ENCODE measurements at places on chromosomes 2 and 18.

- no peak for DNase-seq
Observed at GRCh38 chr2:56753182-56753581, 569.4 kb downstream of the CCDC85A start.

GRCh38 chr2:62473246-62473827, 32.7 kb downstream of the TMEM17 start:
- no peak for DNase-seq

- DNase-seq: no peak
Observed at GRCh38 chr2:122166820-122167219, 411.4 kb downstream of the TSN start.

DNA sequence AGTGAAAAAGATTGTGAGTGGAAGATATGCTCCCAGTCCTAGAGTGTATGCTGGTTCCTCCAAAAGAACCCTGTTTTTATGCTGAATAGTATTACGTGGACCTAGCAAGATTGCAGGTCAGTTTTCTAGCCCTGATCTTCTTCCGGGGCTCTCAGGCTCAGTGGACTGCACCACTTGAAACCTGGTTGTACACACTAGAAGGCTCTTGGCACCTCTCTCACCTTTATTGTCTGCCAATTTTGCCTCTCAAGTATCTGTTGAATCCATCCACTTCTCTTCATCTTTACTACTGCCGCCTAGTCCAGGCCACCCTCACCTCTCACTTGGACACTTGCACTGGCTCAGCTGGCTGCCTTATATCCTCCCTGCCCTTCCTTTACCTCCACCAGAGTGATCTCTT, 16.8 kb downstream of the TTC39C start:
- DNase-seq: no peak

DNA sequence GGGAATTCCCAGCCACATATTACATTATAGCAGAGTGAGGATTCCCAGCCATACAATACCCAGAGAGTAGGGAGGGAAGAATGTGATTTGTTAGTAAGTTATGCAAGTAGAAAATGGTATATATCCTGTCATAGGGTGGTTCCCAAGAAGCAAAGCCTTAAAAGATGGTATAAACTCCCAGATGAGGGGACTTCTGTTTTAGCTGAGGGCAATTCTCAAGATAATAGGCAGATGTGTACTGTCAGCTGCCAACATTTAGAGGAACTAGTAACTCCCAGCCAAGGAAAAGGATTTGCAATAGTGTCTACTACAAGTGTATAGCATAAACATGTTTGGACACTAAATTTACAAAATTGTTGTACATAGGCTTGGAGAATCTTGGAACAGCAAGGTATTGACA, 86.5 kb downstream of the XDH start:
- no peak for DNase-seq

DNA sequence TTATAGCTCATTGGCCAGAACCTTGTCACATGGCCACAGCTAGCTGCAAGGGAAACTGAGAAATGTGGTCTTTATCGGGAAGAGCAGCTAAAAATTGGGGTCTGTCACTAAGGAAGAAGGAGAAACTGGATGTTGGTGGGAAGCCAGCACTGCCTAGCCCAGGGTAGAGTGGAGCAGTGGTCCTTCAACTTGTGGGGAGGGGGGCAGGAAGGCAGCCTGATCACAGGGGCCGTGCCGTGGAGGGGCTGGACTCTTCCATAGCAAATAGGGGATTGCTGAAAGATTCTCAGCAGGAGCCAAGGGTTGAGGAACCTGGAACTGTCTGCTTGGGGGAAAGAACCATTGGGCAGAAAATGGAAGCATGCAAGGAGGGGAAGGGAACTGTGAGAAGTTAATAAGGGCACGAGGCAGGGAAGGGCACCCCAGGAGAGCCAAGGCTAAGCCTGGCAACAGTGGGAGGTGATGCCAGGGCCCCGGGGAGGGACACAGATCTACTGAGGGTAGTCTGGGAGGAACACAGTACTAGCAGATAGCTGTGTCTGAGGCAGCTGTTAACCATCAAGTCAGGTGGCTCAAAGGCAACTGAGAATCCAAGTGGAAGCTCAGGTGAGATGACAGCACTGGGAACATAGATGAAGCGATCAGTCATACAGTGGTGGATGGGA, 5.9 kb upstream of the NEURL3 start:
- no peak for DNase-seq

DNA sequence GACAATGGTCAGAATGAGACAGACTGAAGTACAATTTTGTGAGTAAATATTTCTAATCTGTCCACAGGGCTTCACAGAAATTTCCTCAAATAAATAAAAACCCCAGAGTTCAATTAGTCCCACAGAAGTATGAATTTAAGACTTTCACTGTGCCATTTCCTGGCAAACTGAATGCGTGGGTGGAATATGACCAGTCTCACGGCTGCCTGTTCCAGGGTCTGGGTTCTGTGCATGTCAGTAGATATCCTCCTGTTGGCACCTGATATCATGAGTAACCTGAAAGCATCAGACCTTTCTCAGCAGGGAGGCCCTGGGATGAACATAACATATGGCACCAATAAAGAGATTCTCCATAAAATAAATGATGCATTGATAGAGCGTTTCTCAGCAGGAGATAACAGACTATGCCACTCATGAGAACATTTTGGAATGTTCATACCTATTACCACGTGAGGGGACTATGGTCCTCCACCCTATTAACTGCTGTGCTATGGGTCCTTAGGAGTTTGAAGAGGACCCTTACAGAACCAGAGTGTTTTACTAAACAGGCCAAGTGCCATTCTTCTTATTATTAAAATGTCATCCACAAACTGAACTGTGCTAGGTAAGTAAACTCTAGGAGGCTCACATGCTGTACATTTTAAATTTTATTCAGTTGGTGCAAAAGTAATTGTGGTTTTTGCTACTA, 10.6 kb upstream of the MALL start:
- DNase-seq: no peak

Data from GM12891 (cell line).